ENCODE measurements at places on chromosomes 6 and 20. TPM values are rescaled to one million over a fixed set of nuclear protein-coding genes. Genes with fewer than 3 reads are reported as not detected.

Gene SIGLEC1
- not detected for total RNA-seq

Gene PRDM1
- total RNA-seq = 2.7 TPM

Gene MACROD2
- 0.16 TPM for total RNA-seq

Gene ERVFRD-1
- total RNA-seq = not detected

Gene OTOR
- total RNA-seq = not detected

Gene VIP
- not detected for total RNA-seq

Gene OLIG3
- not detected for total RNA-seq

Gene SNAP91
- not detected for total RNA-seq

Gene MUC21
- total RNA-seq = not detected

Gene SUN5
- not detected for total RNA-seq

Gene NT5E
- total RNA-seq = 108 TPM

Gene LRRN4
- 0.84 TPM for total RNA-seq

Gene C20orf173
- not detected for total RNA-seq

Gene GINS1
- total RNA-seq = 7.1 TPM

Gene HCRTR2
- total RNA-seq = not detected

Gene RSPO3
- not detected for total RNA-seq

Gene VSX1
- not detected for total RNA-seq

Gene KCTD20
- total RNA-seq = 26.0 TPM

Gene LTA
- total RNA-seq = not detected

Gene THBD
- 30.9 TPM for total RNA-seq

Gene VARS1
- 118 TPM for total RNA-seq

Gene SMOC2
- not detected for total RNA-seq

Gene FAM217B
- 6.3 TPM for total RNA-seq

Gene LY6G6C
- total RNA-seq = 0.15 TPM

Measured in hair follicular keratinocyte (primary cell).